NCI-H82 (cell line): ENCODE measurements at places on chromosomes 3 and 15.

DNA sequence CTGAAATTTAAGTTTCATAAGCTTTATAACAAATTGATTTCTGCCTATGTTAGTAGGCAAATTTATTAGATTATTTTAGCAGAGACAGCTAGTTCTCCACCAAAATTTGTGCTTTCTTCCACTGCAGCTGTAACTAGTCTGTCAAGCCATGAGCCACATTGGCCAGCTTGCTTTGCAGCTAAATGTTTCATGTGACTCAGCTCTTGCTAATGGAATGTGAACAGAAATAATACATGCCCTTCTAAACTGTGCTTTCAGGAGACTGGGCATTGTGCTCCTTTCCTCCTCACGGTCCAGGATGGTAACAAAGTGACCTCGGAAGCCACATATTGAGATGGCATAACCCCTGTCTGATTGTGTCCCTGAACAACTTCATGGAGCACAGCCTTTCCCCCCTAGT is 51.3 kb upstream of the KPNA4 start:
- DNase-seq, result no peak

- no peak for DNase-seq
Observed at GRCh38 chr3:161171113-161171512, 50.0 kb upstream of the NMD3 start.

- DNase-seq, result no peak
Observed at GRCh38 chr3:140438736-140439470, 239.0 kb upstream of the TRIM42 start.

DNA sequence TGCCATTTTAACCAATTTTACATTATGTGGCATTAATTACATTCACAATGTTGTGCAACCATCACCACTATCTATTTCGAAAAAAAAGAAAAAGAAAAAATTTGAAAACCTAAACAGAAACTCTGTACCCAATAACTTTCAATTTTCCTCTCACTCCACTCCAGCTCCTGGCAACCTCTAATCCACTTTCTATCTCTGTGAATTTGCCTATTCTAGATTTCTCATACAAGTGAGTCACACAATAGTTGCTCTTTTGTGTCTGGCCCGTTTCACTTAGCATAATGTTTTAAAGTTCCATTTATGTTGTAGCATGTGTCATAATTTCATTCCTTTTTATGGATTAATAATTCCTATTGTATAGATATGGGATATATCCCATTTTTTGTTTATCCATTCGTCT is 53.3 kb upstream of the TBC1D5 start:
- no peak for DNase-seq

GRCh38 chr15:71110405-71111180 is 4.7 kb upstream of the THSD4 start:
- no peak for DNase-seq

GRCh38 chr3:142445816-142446254 is 2.0 kb downstream of the XRN1 start:
- no peak for DNase-seq

GRCh38 chr3:58003093-58003492 is 5.1 kb upstream of the FLNB start:
- no peak for DNase-seq

GRCh38 chr15:22872936-22873701 is 34.7 kb downstream of the NIPA2 start:
- DNase-seq, result peak; percentile 21

DNA sequence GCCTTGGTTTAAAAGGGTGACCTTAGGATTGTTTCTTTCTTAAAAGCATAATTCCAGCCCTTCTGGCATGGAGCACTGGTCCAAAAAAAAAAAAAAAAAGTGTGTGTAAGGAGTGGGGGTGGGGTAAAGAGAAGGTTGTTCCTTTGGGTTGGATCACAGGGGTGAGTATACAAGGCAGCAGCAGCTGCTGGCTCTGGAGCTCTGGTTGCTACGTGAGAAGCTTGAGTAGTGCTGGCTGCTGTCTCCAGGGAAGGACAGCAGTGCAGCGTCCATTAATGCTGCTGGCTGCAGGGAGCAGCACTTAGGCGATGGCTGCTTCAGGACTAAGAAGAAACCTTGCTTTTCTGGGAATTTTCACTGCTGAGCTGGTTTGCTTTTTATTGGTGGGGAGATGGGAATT is 2.3 kb downstream of the SETD5 start:
- DNase-seq, result peak; percentile 96

DNA sequence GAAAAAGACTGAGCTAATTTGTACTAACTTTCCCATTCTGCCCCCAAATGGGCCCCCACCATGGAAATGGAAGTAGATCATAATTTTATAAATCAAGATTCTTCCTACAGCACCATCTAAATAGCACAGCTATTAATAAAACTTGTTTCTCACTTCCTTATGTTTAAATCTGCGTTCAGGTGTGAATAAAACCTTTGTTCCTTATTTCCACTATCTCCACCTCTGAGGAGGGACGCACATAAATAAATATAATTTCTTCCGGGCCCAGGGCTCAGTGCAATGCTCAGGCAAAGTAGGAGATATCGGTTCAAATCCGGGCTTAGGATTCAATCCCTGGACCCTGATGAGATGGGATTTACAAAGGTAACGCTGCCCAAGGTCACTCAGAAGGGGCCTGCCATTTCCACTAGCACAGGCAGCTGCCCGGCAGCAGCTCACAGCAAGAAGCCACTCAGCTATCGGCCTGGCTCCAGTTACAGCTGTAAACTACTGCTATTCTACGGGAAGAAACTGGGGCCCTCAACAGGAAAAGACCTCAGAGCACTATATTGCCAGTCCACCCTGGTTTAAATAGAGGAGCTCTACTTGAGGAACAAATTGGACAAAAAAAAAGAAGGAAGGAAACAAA is 52.5 kb downstream of the FOXP1 start:
- no peak for DNase-seq

GRCh38 chr15:27165590-27165989 is 194.6 kb downstream of the GABRG3 start:
- no peak for DNase-seq

- no peak for DNase-seq
Observed at GRCh38 chr3:110974902-110975301, 96.7 kb upstream of the NECTIN3 start.

DNA sequence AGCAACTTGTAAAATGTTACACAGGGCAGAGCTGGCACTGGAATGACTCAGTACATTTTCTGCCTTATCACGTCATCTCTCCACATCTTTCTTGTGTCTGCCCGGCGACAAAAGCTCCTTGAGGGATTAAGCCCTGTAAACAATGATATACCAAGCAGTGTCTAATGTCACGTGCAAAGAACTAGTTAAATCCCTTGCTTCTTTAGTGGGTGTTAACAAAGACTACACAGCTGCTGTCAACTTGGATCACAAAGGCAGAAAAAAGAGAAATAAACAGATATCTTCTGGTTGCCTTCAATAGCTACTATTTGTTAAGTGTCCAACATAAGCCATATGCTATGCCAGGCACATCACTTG is 48.1 kb upstream of the FRMD4B start:
- DNase-seq, result peak; percentile 88

DNA sequence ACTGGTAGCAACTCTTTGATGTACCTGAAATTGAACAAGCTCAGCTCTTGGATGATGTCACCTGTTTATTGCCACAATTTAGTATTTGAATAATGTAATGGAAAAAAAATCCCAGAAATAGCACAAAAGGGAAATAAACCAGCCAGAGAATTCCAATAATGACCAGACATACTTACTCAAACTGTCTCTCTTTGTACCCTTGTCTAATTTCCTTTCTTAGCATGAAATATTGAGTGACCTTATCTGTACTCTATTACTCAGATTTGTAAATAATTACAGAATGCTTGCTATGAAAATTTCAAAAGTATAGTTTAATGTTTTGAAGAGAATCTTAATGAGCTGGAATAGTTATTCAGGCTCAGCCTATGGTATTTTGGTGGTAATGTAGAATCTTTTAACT is 555.4 kb upstream of the SGO1 start:
- no peak for DNase-seq

- DNase-seq, result no peak
Observed at GRCh38 chr3:24272408-24272807, 222.2 kb downstream of the THRB start.
